ENCODE measurements at places on chromosomes 4 and X. TPM values are rescaled to one million over a fixed set of nuclear protein-coding genes. Genes with fewer than 3 reads are reported as not detected.

DNA sequence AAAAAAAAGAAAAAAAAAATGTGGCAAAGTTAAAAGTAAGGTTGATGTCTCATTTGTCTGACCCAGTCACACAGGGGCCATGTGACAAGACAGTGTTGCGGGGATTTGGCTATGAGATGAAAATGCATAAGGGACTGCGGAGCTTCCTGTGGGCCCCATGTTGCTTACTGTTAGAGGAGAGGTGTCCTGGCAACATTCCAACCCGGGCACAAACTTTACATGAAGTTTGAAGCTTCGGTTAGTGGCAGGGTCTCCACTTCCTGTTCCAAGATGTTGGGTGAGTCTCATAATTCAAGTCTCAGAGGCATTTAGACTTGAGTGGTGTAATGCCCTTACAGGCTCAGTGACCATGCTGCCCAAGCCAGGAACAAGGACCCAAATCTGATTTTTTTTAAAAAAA, 111.3 kb downstream of the MAML3 start:
- no peak for DNase-seq

GRCh38 chr4:121277194-121278105, 103.4 kb downstream of the QRFPR start:
- no peak for DNase-seq

GRCh38 chr4:38821739-38822138, 17.1 kb upstream of the TLR1 start:
- DNase-seq, result no peak

DNA sequence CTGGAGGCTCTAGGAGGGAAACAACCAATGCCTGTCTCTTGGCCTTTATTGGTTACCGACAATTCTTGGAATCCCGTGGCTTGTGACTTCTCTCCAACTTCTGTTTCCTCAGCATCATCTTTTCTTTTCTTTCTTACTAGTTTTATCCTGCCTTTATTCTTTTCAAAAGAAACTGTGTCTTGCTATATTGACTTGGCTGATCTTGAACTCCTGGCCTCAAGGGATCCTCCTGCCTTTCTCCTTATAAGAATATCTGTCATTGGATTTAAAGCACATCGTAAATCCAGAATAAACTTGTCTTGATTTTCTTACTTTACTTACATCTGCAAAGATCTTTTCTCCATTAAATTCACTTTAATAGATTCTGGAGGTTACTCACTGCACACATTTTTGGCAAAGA, 49.9 kb upstream of the UGT2B10 start:
- no peak for DNase-seq

DNA sequence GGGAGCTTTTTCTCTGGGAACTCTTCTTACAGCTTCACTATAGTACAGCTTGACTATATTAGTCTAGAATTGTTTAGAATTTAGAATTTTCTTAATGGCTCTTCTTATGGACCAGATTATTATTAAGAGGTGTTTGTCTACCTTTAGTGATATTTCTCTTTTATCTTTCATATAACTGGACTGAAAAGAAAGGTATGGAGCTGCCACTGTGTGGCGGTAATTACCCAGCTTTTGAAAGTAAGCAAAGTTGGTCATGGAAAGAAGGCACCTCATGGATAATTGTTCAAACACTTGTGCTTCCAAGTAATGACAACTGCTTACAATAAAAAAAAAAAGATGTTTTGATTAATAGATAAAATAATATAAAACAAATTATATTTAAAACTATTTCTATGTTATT, 1112.5 kb downstream of the TECRL start:
- peak; percentile 6 for DNase-seq

DNA sequence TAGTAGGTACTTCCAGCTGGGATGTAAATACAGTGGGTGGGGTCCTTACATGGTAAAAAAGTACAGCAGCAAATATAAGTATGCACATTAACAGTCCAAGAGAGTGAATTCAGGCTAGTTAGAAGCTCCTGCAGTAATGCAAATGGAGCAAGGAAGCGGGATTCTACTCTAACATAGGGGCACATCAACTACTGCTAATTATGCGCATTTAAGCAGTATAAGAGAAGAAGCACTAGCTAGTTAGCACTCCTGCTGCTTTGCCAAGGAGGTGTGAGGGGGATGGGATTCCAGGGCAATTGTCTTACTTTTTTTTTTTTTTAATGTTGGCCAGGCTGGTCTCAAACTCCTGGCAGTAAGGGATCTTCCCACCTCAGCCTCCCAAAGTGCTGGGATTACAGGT, 284.1 kb downstream of the CHIC1 start:
- DNase-seq, result no peak

Gene PRDM5
- 23.6 TPM for polyA plus RNA-seq

Gene GAB1
- 62.9 TPM for polyA plus RNA-seq

Gene CYLC1
- not detected for polyA plus RNA-seq

Gene TBC1D25
- 10.7 TPM for polyA plus RNA-seq

Gene FGG
- polyA plus RNA-seq, result not detected

Gene ARHGAP36
- 0.15 TPM for polyA plus RNA-seq

Gene LINC00632
- polyA plus RNA-seq, result 9.9 TPM

Gene GYPB
- 1.7 TPM for polyA plus RNA-seq

Gene CT83
- not detected for polyA plus RNA-seq

Data from left kidney (tissue), 8 donors.